Neural crest cell (in vitro differentiated cells): ENCODE measurements at places on chromosomes 1 and 21. TPM values are rescaled to one million over a fixed set of nuclear protein-coding genes. Genes with fewer than 3 reads are reported as not detected.

Gene MNDA
- not detected in 2 replicates for total RNA-seq

DNA sequence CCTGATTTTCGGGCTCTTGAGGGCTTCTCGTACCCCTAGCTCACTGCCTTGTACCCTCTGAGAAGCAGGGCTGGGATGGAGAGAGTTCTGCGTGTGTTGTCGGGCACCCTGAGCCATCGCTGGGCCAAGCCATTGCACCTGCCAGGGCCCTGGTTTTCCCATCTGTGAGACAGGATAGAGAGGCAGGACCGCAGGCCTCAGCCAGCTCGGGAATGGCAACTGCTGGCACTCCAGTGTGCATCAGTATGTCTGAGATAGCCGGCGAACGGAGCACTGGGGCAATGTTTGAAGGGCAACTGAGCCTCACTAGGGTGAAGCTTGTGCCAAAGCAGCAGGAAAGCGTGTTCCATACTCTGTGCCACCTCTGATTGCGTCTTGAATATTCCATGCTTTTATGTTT lies 66.9 kb downstream of the TENT5C start:
- peaks cover 12% of the 10 kb centered on the region for H3K4me1 ChIP-seq
- no peak overlapping the region for H3K4me3 ChIP-seq
- H3K36me3 ChIP-seq: no peaks in the 10 kb centered on the region
- DNase-seq: no peak
- no peaks in the 10 kb centered on the region for H3K27me3 ChIP-seq

GRCh38 chr1:25796811-25797458 lies 3.1 kb upstream of the SELENON start:
- H3K27ac ChIP-seq: peak overlapping the region; percentile 54
- no peaks in the 10 kb centered on the region for H3K27me3 ChIP-seq
- H3K4me1 ChIP-seq: peaks cover 70% of the 10 kb centered on the region
- no peaks in the 10 kb centered on the region for H3K36me3 ChIP-seq
- peak overlapping the region; percentile 86 for H3K4me3 ChIP-seq

Gene SYT14
- 3.6 and 4.1 TPM in 2 replicates for total RNA-seq

GRCh38 chr21:41277196-41277595 lies 39.4 kb upstream of the FAM3B start:
- H3K27me3 ChIP-seq: no peaks in the 10 kb centered on the region
- no peak overlapping the region for H3K4me3 ChIP-seq
- H3K36me3 ChIP-seq: peaks cover 14% of the 10 kb centered on the region
- DNase-seq: no peak

GRCh38 chr1:200072636-200073285 lies 45.3 kb downstream of the NR5A2 start:
- H3K4me1 ChIP-seq: peaks cover 10% of the 10 kb centered on the region
- DNase-seq: no peak
- no peaks in the 10 kb centered on the region for H3K36me3 ChIP-seq
- H3K27ac ChIP-seq: no peak overlapping the region
- H3K4me3 ChIP-seq: no peak overlapping the region

Gene PPIAL4G
- total RNA-seq: 0.09 TPM in 1 of 2 replicates, not detected in the other

- no peaks in the 10 kb centered on the region for H3K36me3 ChIP-seq
- no peak overlapping the region for H3K27ac ChIP-seq
- peaks cover 3% of the 10 kb centered on the region for H3K27me3 ChIP-seq
Measured at GRCh38 chr1:3027611-3028371, 6.5 kb downstream of the ACTRT2 start.

- DNase-seq: peak; percentile 6
- H3K4me3 ChIP-seq: no peak overlapping the region
- H3K36me3 ChIP-seq: no peaks in the 10 kb centered on the region
- peaks cover 4% of the 10 kb centered on the region for H3K27me3 ChIP-seq
- H3K27ac ChIP-seq: no peak overlapping the region
Measured at GRCh38 chr21:34722684-34723300, 54.0 kb downstream of the CLIC6 start.

Gene FDPS
- total RNA-seq: 665 and 693 TPM in 2 replicates

GRCh38 chr1:204505674-204506200 lies 10.5 kb upstream of the MDM4 start:
- DNase-seq: no peak
- no peak overlapping the region for H3K27ac ChIP-seq
- peak overlapping the region; percentile 96 for H3K4me3 ChIP-seq

DNA sequence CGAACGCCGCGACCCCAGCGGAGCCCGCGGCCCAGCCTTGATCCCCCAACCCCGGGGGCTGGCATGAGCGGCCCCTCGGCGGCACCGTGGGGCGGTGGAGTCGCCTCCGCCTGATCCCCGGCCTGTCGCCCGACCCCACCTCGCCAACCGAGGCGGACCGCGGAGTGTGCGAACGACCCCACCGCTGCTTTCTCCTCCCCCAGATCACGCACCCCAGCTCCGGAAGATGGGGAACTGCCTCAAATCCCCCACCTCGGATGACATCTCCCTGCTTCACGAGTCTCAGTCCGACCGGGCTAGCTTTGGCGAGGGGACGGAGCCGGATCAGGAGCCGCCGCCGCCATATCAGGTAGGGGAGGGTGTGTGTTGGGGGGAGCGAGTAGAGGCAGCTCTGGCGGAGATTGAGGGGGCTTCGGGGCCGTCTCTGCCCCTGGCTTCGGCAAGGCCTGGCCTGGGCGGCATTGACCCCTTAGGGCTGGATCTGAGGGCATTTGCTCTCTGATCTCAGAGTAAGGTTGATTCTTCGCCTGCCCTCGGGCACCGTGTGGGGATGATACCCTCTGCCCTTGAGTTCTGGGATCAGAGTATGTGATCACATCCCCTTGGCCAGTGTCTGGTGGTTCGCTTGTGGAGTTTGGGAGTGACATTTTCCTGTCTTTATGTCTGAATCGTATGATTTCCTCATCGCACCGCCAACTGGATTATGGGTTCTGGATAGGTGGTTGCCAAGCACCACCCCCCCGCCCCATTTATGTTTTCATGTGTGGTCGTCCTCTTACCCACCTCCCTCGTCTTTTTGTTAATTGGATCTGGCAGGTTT lies 668 bp downstream of the RNF11 start:
- no peaks in the 10 kb centered on the region for H3K27me3 ChIP-seq
- DNase-seq: peak; percentile 25
- H3K4me1 ChIP-seq: peaks cover 29% of the 10 kb centered on the region
- H3K27ac ChIP-seq: no peak overlapping the region

Gene AMPD1
- not detected in 2 replicates for total RNA-seq

Gene STYXL2
- total RNA-seq: 0.07 and 0.11 TPM in 2 replicates

Gene PLA2G2F
- not detected in 2 replicates for total RNA-seq

- peaks cover 9% of the 10 kb centered on the region for H3K4me1 ChIP-seq
- H3K4me3 ChIP-seq: no peak overlapping the region
- no peak for DNase-seq
- H3K36me3 ChIP-seq: no peaks in the 10 kb centered on the region
- no peak overlapping the region for H3K27ac ChIP-seq
Measured at GRCh38 chr1:240619906-240620621, 8.1 kb upstream of the GREM2 start.

- H3K27ac ChIP-seq: no peak overlapping the region
- H3K36me3 ChIP-seq: peaks cover 12% of the 10 kb centered on the region
- H3K27me3 ChIP-seq: no peaks in the 10 kb centered on the region
- H3K4me1 ChIP-seq: no peaks in the 10 kb centered on the region
- no peak overlapping the region for H3K4me3 ChIP-seq
Measured at GRCh38 chr1:85179522-85179921, 21.3 kb downstream of the SYDE2 start.

- DNase-seq: no peak
- H3K27me3 ChIP-seq: peaks cover 50% of the 10 kb centered on the region
- peak overlapping the region; percentile 64 for H3K4me3 ChIP-seq
Measured at GRCh38 chr1:158149175-158149574, 31.5 kb upstream of the CD1D start.

GRCh38 chr1:151314137-151314875 lies 12.9 kb downstream of the PI4KB start:
- no peak for DNase-seq
- peaks cover 7% of the 10 kb centered on the region for H3K36me3 ChIP-seq
- no peak overlapping the region for H3K4me3 ChIP-seq
- H3K27ac ChIP-seq: peak overlapping the region; percentile 53
- no peaks in the 10 kb centered on the region for H3K27me3 ChIP-seq
